ENCODE measurements at places on chromosomes 6 and 20.

DNA sequence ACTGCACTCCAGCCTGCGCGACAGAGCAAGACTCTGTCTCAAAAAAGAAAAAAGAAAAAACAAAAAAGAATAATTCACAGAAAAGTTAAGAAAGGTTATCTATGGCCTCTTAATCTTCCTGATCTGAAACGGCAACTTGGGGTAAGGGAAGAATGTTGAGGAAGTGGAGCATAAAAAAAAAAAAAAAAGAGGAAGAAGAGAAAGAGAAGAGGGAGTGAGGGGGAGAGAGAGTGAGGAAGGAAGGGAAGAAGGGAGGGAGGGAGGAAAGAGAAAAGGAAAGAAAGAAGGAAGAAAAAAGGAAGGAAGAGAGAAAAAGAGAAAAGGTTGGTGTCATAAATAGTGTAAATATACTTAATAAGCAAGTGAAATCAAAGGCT, 68.9 kb upstream of the NCOA3 start:
- DNase-seq, result no peak

DNA sequence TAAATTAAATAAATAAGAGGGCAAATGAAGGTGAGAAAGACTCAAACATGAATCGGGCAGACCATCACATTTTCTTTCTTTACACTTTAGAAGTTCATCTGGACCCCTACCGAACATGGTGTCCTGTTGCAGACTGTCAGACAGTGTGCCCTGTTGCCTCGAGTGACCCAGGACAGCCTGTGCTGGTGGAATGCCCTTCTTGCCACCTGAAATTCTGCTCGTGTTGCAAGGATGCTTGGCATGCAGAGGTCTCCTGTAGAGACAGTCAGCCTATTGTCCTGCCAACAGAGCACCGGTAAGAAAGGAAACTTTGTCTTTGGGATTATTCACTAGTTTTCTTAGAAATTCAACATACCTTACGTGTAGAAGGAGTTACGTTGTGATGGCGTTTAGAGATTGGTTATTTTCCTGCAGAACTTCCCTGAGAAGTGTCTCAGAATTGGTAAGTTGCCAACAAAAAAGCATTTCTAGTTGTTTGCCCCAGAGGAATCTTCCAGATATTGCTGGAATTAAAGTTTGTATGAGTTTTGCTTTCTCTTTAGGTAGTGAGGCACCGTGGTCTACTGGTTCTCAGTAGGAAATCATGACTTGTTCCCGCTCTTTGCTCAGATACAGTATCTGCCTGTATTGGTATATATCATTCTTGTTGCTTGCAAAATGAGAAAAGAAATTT, 70.1 kb downstream of the RNF144B start:
- no peak for DNase-seq

- DNase-seq, result no peak
Measured at GRCh38 chr20:32763202-32764004, 1.2 kb downstream of the DNMT3B start.

GRCh38 chr20:43983359-43983758, 68.7 kb downstream of the TOX2 start:
- no peak for DNase-seq

- peak; percentile 82 for DNase-seq
Measured at GRCh38 chr6:100257793-100258395, 206.8 kb downstream of the SIM1 start.

DNA sequence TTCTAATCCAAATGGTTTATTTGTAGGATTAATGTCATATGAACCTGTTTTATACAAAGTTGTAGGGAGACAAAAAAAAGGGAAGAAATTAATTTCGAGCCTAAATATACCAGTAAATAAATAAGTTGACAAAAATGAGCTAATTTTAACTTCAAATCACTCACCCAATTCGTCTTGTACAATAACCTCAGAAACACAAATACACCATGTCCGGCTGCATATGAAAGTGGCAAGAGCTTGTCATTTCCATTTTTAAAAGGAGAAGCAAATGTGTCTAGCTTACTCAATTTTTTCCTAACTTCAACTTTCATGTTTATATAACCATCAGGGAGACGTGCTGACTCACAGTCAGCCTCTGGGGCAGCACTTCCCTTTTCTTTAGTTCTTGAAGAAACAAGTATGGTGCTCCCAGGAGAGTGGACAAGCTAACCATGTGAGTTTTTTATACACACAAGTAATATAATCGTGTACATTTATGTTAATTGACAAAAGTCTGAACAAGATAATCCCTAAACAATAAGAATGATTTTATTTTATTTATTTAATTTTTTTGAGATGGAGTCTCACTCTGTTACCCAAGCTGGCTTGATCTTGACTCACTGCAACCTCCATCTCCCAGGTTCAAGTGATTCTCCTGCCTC, 55.5 kb upstream of the SGK1 start:
- peak; percentile 96 for DNase-seq

DNA sequence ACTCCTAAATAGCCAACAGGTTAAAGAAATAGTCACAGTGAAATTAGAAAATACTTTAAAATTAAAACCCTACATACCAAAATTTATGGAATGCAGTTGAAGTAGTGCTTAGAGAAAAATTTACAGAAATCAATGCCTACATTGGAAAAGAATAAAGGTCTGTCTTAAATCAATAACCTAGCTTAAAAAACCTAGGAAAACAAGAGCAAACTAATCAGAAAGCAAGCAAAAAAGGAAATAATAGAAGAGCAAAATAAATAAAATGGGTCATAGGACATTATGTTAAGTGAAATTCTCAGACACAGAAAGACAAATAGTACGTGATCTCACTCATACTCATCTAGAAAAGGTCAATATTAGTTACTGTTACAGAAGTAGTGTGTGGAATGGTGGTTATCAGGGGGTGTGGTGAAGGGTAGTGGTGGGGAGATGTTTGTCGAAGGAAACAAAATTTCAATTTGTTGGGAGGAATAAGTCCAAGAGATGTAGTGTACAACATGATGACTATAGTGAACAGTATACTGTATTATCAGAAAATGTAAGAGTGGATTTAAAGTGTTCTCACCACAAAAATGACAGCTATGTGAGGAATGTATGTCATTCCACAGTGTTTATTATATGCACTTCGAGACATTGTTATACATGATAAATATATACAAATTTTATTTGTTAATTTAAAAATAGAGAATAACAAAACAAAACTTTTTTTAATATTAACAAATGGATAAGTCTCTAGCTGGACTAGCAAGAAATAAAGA, 423.6 kb downstream of the CDH26 start:
- no peak for DNase-seq

GRCh38 chr6:63352544-63353285, 32.9 kb upstream of the LGSN start:
- DNase-seq, result peak; percentile 98

- DNase-seq, result no peak
Measured at GRCh38 chr6:16904957-16905356, 143.7 kb upstream of the ATXN1 start.
